ENCODE measurements at places on chromosomes 12 and 14. TPM values are rescaled to one million over a fixed set of nuclear protein-coding genes. Genes with fewer than 3 reads are reported as not detected.

KLHL33 gene
- not detected for total RNA-seq

RFLNA gene
- total RNA-seq = 0.08 TPM

AKAP5 gene
- 0.08 TPM for total RNA-seq

GZMH gene
- total RNA-seq = not detected

HOXC9 gene
- total RNA-seq = 1.0 TPM

ALG10B gene
- 9.6 TPM for total RNA-seq

FAM90A1 gene
- total RNA-seq = 0.13 TPM

CLEC4E gene
- not detected for total RNA-seq
